ENCODE measurements at places on chromosomes 7 and 10. TPM values are rescaled to one million over a fixed set of nuclear protein-coding genes. Genes with fewer than 3 reads are reported as not detected.

DNA sequence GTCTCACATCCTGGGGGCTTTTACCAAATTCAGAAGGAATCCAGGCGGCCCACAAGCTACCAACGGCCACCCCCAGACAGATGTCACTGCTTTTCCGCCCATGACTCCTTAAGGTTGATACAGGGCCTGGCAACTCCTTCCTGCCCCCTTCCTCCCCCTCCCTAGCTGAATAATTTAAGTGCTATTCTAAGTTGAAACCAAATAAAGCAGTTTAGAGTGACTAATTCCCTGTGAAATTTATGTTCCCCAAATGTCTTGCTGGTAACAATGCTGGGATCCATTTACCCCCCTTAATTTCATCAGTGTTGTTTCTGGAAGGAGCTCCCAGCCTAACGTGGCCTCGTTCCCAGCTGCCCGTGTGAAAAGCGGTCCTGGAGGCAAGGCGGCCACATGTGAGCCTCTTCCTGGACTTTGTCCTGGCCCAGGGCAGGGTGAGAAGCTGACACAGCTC lies 109.6 kb downstream of the TMEM130 start:
- no peak for DNase-seq
- no peaks in the 10 kb centered on the region for H3K4me1 ChIP-seq
- H3K36me3 ChIP-seq = no peaks in the 10 kb centered on the region

GRCh38 chr10:125091891-125092290 lies 68.5 kb downstream of the CTBP2 start:
- no peaks in the 10 kb centered on the region for H3K36me3 ChIP-seq
- peaks cover 93% of the 10 kb centered on the region for H3K4me1 ChIP-seq
- no peaks in the 10 kb centered on the region for H3K27me3 ChIP-seq
- H3K27ac ChIP-seq = peak overlapping the region; percentile 72
- H3K4me3 ChIP-seq = no peak overlapping the region
- DNase-seq = no peak

- H3K27me3 ChIP-seq = peaks cover 4% of the 10 kb centered on the region
- H3K36me3 ChIP-seq = no peaks in the 10 kb centered on the region
- no peak for DNase-seq
- no peaks in the 10 kb centered on the region for H3K4me1 ChIP-seq
- H3K27ac ChIP-seq = no peak overlapping the region
- no peak overlapping the region for H3K4me3 ChIP-seq
Measured at GRCh38 chr10:47178537-47179290, 121.3 kb upstream of the GDF10 start.

The ST8SIA6 gene
- 19.0 TPM for polyA plus RNA-seq

The FANK1 gene
- polyA plus RNA-seq = not detected

The SEC31B gene
- polyA plus RNA-seq = 0.57 TPM

The PNLIP gene
- polyA plus RNA-seq = not detected

GRCh38 chr10:69801434-69802315 lies at the start of gene COL13A1:
TSS of gene COL13A1 (plus strand) at chr10:69801906. CDS start at chr10:69802424, 518 bp downstream.
- no peak within 1 kb of the TSS for H3K27ac ChIP-seq
- DNase-seq = no peak
- H3K4me3 ChIP-seq = peak within 1 kb of the TSS; percentile 87

GRCh38 chr10:112203328-112204076 lies 19.9 kb upstream of the GPAM start:
- H3K4me3 ChIP-seq = no peak overlapping the region
- no peaks in the 10 kb centered on the region for H3K4me1 ChIP-seq
- DNase-seq = no peak
- peaks cover 2% of the 10 kb centered on the region for H3K27me3 ChIP-seq

The ANKRD7 gene
- not detected for polyA plus RNA-seq

The GHRHR gene
- polyA plus RNA-seq = not detected

The DNMBP gene
- polyA plus RNA-seq = 0.41 TPM

The ADO gene
- 2.3 TPM for polyA plus RNA-seq

The ZNF804B gene
- polyA plus RNA-seq = not detected

- H3K36me3 ChIP-seq = no peaks in the 10 kb centered on the region
- no peak overlapping the region for H3K4me3 ChIP-seq
- H3K27me3 ChIP-seq = peaks cover 17% of the 10 kb centered on the region
- peaks cover 8% of the 10 kb centered on the region for H3K4me1 ChIP-seq
- H3K27ac ChIP-seq = no peak overlapping the region
Measured at GRCh38 chr7:155813546-155814315, 1.5 kb upstream of the SHH start.

GRCh38 chr7:79968077-79968648 lies 166.5 kb upstream of the GNAI1 start:
- H3K27ac ChIP-seq = no peak overlapping the region
- H3K36me3 ChIP-seq = no peaks in the 10 kb centered on the region
- peaks cover 2% of the 10 kb centered on the region for H3K27me3 ChIP-seq
- H3K4me3 ChIP-seq = no peak overlapping the region

GRCh38 chr10:123009105-123009820 lies 457 bp downstream of the ACADSB start:
- H3K27me3 ChIP-seq = peaks cover 4% of the 10 kb centered on the region
- peaks cover 61% of the 10 kb centered on the region for H3K4me1 ChIP-seq
- peaks cover 7% of the 10 kb centered on the region for H3K36me3 ChIP-seq
- peak overlapping the region; percentile 95 for H3K27ac ChIP-seq
- DNase-seq = no peak
- H3K4me3 ChIP-seq = peak overlapping the region; percentile 97
